ENCODE measurements at places on chromosomes 4 and X.

- DNase-seq = peak; percentile 27
These were observed 173.7 kb downstream of the AREG start for GRCh38 chr4:74618659-74619058.

DNA sequence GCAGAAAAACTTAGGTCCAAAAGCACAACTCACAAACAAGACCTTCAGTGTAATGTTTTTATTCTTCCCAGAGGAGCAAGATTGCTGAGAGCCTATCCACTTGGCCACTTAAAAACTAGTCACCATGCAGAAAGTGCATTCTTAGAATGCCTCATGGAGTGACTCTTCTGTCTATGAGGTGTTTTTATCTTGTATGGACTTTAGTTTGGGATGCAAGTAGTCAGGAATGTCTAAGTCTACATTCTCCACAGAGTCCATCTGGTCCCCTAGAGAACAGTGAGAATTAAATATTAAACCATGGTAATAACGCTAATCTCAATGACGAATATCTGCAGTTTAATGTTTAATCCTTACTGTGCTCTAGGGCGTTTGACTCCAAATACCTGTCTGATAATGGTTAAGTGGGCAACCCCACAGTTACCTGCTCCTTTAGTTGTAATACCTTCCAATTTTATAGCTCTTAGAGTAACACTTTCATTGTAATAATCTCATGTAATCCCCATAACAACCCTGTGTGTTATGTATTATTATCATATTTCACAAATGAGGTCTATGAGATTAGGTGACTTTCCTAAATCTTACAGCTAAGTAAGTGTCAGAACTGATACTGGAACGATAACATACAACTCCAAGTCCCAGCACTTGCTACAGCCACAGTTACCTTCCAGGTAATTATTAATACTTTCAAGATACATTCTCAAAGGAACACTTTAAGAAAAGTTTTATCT is 235.6 kb upstream of the JADE1 start:
- peak; percentile 72 for DNase-seq

- no peak for DNase-seq
These were observed 430.7 kb downstream of the IDS start for GRCh38 chrX:149074398-149074797.

DNA sequence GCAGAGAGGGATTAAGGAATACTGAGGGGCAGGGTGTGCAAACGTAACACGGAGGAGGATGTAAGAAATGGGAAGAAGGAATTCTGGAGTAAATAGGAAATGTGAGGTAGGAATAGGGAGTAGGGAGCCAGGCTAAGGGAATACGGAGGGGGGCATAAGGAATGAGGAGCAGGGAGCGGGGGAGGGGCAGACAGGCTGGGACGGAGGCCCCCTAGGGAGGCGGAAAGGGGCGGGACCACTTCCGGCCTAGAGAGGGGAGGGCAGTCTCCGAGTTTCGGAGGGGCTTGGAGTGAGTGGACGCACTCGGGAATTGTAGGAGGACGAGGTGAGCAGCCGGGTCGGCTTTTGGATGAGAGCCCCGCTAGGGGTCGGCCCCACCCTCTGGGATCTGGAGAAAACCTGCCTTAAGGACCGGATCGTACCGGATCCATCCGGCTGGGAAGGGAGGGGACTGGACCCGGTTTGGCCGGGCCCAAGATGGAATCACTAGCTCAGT is 612 bp downstream of the MAGED2 start:
- peak; percentile 46 for DNase-seq

DNA sequence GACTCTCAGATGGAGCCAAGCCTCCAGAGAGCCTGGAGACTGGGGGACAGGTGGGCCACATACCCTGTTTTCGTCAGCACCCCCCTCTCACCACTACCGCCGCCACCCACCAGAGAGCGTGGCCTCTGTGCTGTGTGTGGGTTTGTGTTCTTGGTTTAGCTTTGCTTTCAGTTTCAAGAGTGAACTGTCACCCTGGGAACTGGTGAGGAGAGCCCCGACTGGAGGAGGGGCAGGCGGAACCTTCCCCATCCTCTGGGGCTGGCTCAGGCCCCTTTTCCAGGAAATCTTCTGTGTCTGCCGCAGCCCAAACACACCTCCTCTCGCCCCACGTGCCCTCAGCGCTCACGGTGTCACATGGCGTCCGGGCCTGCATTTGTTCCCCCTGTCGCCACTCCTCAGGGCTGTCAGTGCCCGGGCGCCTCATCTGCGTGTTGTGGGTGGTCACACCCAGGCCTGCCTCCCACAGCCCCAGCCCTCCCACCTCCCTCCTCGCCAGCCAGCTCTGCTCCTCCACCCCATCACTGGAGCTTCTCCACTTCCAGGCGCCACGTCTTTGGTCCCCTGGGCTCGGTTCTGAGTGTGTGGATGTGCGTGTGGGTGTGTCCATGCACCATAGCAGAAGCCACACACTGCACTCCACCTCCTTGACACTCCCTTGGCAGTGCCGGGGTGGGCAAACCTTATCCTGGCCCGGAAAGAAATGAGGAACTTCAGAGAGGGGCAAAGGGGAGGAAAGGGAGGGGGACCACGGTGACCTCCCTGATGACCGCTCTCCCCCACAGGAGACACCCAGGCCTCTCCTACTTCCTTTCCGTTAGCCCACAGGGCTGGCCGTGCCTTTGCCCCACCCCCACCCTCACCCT is 27.8 kb downstream of the ELF4 start:
- peak; percentile 59 for DNase-seq

DNA sequence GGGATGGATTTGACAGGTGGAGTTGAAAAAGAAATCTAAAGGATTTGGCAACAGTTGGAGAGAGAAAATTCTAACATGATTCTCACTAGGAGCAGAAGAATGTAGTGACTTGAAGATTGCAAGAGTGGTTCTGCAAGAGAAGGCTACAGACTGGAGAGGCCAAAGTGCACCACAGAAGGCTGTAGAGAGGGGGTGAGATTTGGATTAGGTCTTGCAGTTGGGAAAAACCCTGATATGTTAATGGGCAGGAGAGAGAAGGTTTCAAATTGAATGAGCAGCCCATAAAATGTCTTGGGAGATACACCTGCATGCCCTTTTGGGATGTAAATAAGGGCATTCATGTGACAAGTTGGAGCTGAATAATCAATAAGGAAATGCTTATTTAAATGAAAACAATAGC is 14.7 kb upstream of the VEGFD start:
- DNase-seq = no peak

DNA sequence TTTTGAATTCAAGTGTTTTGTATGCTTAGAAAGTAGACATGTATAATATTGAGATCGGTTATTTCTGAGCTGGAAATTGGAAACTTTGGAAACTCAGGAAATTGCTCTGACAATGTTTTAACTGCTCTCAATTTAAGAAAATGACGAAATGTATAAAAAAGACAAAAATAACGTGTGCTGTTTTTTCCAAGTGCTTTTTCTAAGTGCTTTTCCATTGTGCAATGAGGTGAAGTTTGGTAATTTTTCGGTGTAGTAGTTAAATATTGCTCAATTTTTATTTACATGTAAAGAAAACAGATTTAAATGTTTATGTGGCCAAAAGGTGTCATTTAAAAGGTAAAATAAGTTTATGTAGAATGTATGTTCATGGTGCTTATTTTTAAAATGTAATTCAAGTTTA is 39.4 kb upstream of the RHOH start:
- no peak for DNase-seq

DNA sequence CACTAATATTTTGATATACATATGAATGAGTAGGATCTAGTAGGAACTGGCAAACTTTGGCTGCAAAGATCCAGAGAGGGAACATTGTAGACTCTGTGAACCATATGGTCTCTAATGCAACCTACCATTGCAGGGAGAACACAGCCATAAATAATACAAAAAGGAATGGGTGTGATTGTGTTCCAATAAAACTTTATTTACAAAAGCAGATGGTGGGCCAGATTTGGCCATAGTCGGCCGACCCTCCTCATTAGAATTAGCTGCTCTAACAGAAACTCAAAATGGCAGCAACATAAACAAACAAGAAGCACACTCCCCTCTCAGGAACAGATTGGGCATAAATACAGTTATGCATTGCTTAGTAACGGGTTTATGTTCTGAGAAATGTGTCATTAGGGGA is 198.1 kb upstream of the RBPJ start:
- DNase-seq = no peak

- peak; percentile 88 for DNase-seq
These were observed 17.8 kb downstream of the TRIM2 start for GRCh38 chr4:153221783-153222706.

DNA sequence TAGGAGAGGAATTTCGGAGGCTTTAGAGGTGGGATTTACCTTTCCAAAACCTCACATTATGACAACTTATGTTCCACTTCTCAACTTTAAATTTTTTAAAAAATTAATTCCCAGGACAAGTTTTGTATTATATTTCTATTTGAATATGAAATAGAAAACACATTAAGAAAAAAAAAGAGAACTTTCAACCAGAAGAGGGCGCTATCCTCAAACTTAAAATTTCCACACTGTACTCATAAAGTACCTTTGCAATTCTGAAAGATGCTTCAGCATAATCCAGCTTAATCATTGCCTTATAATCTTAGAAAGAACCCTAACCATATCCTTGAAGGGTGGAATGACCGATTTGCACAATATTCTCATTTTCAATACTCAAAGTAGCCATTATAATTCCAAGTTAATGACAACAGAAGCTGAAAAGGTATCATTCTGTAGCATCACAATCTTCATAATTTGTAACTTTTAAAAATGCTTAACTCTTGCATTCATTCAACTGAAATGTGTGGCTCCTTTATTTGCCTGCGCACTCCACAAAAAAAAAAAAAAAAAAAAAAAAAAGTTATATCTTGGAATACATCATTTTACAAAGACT is 158.0 kb downstream of the KCNIP4 start:
- no peak for DNase-seq

- DNase-seq = peak; percentile 60
These were observed 836 bp downstream of the CLOCK start for GRCh38 chr4:55545641-55546505.

GRCh38 chr4:88230969-88231771 is 53.2 kb downstream of the PPM1K start:
- DNase-seq = no peak

DNA sequence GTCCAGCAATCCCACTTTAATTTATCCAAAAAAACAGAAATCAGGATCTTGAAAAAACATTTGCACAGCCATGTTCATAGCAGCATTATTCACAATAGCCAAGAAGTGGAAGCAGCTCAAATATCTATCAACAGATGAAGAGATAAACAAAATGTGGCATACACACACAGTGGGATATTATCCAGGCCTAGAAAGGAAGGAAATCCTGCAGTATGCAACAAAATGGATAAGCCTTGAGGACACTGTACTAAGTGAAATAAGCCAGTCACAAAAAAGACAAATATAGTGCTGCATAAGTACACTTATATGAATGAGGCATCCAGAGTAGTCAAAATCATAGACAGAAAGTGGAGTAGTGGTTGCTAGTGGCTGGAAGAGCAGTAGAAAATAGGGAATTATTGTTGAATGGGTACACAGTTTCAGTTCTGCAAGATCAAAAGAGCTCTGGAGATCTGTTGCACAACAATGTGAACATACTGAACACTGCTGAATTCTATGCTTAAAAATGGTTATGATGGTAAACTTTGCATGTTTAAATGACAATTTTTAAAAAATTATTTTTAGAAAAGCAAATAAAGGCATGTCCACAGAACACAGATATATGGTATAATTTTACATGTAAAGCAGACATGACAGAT is 25.6 kb downstream of the CHM start:
- no peak for DNase-seq

DNA sequence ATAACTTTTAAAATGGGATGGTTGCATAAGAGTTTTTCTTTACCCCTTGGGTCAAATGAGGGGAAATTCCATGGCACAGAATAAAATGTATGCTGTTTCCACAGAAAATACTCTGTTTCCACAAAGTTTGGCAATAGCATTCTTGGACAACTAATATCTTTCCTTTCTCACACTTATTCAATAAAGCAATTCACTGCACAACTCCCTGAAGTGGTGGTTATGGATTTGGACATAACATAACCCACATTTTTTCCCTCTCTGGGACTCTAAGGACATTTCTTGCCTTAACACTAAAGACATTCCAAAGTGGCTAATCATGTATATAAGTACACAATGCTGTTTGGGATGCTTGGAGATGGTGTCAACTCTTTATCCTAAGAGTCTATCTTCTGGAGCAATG is 51.7 kb upstream of the GPM6B start:
- DNase-seq = no peak

GRCh38 chr4:18285357-18285756 is 263.8 kb upstream of the LCORL start:
- no peak for DNase-seq

GRCh38 chrX:24696294-24696693 is 2.6 kb downstream of the POLA1 start:
- no peak for DNase-seq

GRCh38 chr4:76060506-76060905 is 14.0 kb upstream of the ART3 start:
- DNase-seq = no peak

GRCh38 chr4:143352720-143353119 is 16.0 kb downstream of the GAB1 start:
- DNase-seq = no peak

DNA sequence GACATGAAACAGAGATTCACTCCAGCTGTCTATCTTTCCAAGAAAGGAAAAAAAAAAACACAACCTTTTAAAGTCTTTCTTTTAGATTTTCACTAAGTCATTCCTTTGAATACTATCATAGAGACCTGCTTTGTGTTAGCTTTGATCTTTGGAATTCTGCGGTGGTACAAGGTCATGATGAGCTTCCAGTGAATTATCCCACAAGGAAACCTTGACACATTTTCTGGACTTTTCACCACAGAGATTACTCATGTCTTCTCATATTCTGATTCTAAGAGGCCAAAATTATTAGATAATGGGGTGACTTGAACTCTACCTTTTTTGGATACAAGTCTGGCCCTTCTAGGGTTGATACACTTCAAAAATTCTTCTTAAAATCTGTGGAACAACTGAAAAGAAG is 201.6 kb downstream of the PACRGL start:
- DNase-seq = no peak

GRCh38 chrX:83008415-83008814 is 499.7 kb upstream of the POU3F4 start:
- DNase-seq = no peak

DNA sequence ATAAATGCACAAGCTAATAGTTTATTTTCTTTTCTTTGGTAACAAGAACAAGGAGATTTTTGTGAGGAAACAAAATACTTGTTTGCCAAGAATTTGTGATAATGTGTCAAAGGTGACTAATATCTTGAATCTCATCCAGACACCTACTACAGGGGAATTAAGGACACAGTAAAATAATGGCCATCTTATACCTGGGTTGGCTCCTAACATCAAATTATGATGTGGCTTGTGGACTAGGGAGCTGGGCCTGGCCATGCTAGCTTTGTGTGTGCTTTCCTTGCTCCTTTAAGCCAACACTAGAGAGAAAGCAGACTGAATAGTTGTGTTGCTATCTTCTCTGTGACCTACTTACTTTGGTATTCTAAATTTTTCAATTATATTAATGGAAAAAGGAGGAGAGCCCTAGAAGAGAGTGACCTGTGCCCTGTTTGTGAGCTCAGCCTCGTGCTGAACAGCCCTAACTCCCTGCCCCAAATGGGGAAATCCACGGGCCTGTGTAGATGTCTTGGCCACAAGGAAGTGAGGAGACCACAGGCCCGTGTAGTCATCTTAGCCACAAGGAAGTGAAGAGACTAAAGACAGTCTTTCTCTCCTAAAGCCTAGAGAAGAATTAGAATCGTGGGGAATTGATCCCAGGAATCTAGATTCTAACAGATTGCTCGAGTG is 23.3 kb downstream of the ARHGAP24 start:
- DNase-seq = peak; percentile 10

Data from hepatic stellate cell (primary cell).